ENCODE measurements at places on chromosomes 4 and X.

DNA sequence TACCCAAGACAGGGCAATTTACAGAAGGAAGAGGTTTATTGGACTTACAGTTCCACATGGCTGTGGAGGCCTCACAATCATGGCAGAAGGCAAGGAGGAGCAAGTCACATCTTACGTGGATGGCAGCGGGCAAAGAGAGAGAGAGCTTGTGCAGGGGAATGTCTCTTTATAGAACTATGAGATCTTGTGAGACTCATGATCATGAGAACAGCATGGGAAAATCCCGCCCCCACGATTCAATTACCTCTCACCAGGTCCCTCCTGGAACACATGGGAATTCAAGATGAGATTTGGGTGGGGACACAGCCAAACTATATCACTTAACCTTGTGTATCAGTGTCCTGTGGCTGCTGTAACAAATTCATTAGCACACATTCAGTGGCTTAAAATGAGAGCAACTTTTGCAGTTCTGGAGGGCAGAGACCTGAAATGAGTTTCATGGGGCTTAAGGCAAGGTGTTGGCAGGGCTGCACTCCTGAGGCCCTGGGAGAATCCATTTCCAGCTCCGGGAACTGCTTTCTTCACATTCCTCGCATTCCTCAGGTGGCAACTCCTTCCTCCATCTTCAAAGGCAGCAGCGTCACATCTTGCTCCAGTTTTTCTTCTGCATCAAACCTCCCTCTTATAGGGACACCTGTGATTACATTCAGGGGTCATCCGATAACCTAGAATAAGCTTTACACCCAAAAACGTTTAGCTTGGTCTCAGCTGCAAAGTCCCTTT lies 22.3 kb upstream of the NSG1 start:
- no peak for DNase-seq

- no peak for DNase-seq
These were observed 19.3 kb upstream of the TBC1D14 start for GRCh38 chr4:6890358-6890757.

GRCh38 chrX:103562801-103563200 lies 22.5 kb upstream of the TCEAL4 start:
- no peak for DNase-seq

- DNase-seq: no peak
These were observed 720.0 kb downstream of the PCDH18 start for GRCh38 chr4:136812100-136812880.

All from hematopoietic multipotent progenitor cell treated with erythropoietin and hydrocortisone succinate and interleukin-3 and kit ligand, for 6 days (in vitro differentiated cells).